ENCODE measurements at places on chromosomes 7 and 10.
A peak's percentile ranks its signal among the peaks of the same experiment; 100 is the strongest.

- no peak for DNase-seq
These were observed 204.3 kb downstream of the SFMBT2 start for GRCh38 chr10:7206412-7207100.

- no peak for DNase-seq
These were observed 12.2 kb downstream of the HOXA1 start for GRCh38 chr7:27083646-27084045.

- no peak for DNase-seq
These were observed 18.5 kb downstream of the STRIP2 start for GRCh38 chr7:129452589-129453231.

- DNase-seq: peak; percentile 68
These were observed 23.3 kb downstream of the YAE1 start for GRCh38 chr7:39589323-39590111.
